ENCODE measurements at places on chromosomes 7 and 10.

- no peak for DNase-seq
These were observed 182.8 kb downstream of the CREB5 start for GRCh38 chr7:28595076-28595475.

- DNase-seq, result no peak
These were observed 142.0 kb downstream of the CELF2 start for GRCh38 chr10:11159543-11160215.

DNA sequence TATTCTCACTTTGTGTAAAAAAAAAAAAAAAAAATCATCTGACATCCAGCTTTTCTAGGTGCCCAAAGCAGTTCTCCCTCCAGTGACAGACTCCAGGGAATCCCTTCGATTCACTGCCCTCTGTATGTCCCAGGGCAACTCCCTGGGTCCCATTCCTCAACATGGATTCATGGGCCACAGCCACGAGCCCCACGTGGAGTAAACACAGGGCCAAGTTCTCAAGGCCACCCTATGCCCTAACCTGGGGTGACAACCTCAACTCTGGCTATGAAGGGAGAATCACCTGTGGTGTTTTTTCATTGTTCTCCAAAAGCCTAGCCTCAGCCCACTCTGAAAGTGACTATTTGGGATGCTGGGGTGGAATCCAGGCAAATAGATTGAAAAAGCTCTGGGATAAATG is 3.4 kb downstream of the BNIP3 start:
- no peak for DNase-seq

- no peak for DNase-seq
These were observed 544.9 kb upstream of the MGMT start for GRCh38 chr10:128922172-128922571.

GRCh38 chr10:75058161-75058560 is 53.3 kb upstream of the SAMD8 start:
- no peak for DNase-seq

GRCh38 chr10:78251016-78251385 is 217.3 kb downstream of the RPS24 start:
- no peak for DNase-seq

- DNase-seq, result no peak
These were observed 22.1 kb downstream of the NCAPG2 start for GRCh38 chr7:158682456-158682855.

GRCh38 chr7:103832438-103832837 is 157.0 kb downstream of the RELN start:
- DNase-seq, result no peak

- DNase-seq, result no peak
These were observed 32.3 kb upstream of the CELF2 start for GRCh38 chr10:10985361-10985760.

GRCh38 chr7:152986376-152986775 is 226.8 kb downstream of the ACTR3B start:
- DNase-seq, result no peak

Measured in CD4-positive, alpha-beta T cell treated with Interleukin-15 for 4 hours (primary cell).